ENCODE measurements at places on chromosomes 6 and 20.

GRCh38 chr20:33071198-33071597, 8.2 kb upstream of the BPIFB4 start:
- no peak for DNase-seq

DNA sequence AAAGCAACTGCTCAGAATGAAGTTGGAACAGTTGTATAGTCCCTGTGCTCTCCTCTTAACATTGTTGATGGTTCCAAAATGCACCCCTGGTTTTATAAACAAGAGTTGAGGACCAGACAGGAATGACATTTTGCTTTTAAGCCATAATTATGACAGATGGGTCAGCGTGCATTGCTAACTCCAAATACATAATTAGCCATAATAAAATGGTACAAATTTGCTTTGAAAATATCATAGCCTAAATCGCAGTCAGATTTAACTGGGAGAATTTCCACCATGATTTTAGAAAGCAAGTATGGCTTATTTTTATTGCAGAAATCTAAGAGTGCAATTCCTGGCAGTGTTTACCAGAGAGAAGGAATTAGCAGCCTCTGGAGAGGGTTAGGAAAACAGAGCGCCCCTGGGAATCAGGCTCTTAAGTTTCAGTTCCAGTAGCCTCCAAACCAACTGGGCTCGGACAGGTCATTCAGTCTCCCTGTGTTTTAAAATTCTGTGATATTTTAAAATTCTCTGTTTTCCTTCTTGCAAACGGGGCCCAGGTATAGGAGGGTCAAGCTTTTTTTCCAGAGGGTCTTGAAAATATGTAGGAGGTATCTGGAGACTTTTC, 302.3 kb downstream of the TBC1D7 start:
- DNase-seq = no peak

- no peak for DNase-seq
These were observed 235.2 kb downstream of the LRFN2 start for GRCh38 chr6:40352006-40352405.

GRCh38 chr20:37238935-37239451, 22.6 kb downstream of the GHRH start:
- no peak for DNase-seq

GRCh38 chr6:108165714-108166663, at the start of gene NR2E1:
NR2E1 (plus strand) TSS chr6:108166022; CDS start chr6:108166766, 744 bp downstream.
- DNase-seq = no peak

DNA sequence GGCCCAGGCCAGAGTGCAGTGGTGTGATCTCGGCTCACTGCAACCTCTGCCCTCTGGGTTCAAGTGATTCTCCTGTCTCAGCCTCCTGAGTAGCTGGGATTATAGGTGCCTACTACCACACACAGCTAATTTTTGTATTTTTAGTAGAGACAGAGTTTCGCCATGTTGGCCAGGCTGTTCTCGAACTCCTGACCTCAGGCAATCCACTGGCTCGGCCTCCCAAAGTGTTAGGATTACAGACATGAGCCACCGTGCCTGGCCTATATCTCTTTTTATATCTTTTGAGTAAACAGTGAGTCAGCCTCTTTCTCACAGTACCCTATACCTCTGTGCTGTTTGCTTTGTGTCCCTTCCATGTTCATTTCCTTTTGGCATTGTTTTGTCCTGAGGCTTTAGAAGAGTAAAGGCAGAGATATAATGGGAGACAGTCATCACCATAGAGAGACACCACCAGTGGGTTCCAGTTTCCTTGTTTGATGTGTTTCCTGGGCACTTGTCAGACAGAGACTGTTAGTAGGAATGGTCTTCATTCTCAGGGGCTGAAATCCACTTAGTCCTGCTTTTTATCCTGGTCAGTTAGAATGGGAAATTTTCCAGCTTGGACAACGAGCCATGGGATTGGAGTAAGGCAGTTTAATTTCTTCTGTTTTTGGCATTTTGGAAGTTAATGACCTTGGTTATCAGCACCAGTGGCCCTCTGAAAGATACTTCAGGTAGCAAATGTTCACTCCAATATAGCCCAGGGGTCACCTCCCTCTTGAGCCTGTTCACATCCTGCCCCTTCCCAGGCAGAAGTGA, 32.2 kb upstream of the ASXL1 start:
- no peak for DNase-seq

DNA sequence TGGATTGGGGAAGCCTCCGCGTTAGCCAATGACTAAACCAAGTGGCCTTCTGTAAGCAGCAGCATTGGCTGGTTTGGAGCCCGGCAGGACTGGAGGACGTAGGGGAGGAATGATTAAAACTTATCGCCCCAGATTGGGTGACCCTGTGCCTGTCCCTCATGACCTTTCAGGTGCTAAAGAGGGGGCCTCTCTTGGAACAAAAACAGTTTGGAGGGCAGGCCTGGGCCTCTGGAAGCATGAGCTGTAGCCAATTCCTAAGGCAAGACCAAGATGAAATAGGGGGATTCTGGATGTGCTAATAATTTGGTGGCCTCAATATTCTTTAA, 1.4 kb downstream of the GMPR start:
- DNase-seq = no peak

- no peak for DNase-seq
These were observed 56.4 kb upstream of the VSTM2L start for GRCh38 chr20:37846573-37846972.

- no peak for DNase-seq
These were observed 125.4 kb downstream of the PXDC1 start for GRCh38 chr6:3625980-3626563.

DNA sequence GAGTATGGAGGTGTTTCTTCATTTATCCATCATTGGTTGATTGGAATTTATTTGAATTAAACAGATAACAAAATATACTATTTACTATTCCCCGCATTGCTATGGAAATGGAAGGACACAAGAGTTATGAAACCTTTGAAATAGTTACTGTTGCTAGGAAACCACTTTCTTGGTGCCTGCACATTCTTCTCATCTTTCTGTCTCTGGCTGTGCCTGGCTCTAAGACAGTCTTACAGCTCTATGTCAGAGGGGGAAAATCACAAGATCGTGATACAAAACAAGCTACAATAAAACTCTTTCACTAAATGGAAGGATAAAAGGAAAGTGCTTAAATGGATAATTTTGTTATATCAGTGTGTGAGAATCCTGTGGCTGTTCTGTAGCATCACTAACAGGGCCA, 453.0 kb downstream of the LMBRD1 start:
- no peak for DNase-seq

DNA sequence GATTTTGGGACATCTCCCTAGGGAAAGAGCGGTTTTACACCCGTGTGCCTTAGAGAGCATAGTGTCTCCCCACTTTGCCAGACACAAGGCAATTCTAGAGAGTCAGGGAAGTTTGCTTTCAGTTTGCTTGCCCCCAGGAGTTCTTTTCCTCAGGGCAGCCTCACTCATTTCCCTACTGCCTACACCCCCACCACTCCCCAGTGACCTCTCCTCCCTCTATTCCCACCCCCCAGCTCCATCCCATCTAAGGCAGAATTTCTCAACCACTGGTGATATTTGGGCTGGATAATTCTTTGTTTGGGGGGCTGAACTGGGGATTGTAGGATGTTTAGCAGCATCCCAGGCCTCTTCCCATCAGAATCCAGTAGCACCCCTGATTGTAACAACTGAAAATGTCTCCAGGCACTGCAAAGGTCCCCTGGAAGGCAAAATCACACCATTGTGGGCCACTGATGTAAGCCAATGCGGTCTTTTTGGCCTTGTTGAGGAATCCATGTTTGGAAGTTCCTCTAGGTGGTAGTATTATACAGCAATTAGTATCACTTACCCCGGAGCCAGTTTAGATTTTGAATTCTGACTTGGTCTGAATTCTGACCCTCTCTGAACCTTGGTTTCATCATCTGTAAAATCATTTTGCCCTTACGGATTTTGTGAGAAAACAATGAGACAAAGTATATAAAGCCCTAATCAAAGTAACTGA, 1.3 kb downstream of the EPPIN start:
- DNase-seq = no peak

GRCh38 chr6:33585403-33586107, 5.5 kb upstream of the BAK1 start:
- peak; percentile 92 for DNase-seq

GRCh38 chr20:25136643-25137559, 55.0 kb upstream of the VSX1 start:
- DNase-seq = no peak

DNA sequence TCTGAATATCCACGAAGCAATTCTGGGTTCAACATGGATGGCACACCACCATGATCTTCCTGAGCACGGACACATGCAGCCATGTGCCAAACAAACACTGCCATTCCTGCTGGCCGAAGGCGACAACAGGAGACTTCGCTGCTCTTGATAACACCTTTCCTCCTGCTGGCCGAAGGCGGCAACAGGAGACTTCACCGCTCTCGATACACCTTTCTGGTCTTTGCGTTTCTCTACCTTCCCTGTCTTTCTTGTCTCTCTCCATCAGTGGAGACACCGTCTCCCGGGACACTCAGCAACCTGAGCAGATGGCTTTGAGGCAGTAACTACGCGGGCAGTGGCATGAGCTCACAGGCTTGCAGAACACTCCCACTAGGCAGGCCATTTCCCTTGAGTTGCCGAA, 54.9 kb upstream of the MPC1 start:
- DNase-seq = no peak

GRCh38 chr20:50575865-50576720, 65.9 kb downstream of the PTPN1 start:
- DNase-seq = peak; percentile 69

GRCh38 chr6:4585682-4586468, 190.3 kb upstream of the CDYL start:
- no peak for DNase-seq

DNA sequence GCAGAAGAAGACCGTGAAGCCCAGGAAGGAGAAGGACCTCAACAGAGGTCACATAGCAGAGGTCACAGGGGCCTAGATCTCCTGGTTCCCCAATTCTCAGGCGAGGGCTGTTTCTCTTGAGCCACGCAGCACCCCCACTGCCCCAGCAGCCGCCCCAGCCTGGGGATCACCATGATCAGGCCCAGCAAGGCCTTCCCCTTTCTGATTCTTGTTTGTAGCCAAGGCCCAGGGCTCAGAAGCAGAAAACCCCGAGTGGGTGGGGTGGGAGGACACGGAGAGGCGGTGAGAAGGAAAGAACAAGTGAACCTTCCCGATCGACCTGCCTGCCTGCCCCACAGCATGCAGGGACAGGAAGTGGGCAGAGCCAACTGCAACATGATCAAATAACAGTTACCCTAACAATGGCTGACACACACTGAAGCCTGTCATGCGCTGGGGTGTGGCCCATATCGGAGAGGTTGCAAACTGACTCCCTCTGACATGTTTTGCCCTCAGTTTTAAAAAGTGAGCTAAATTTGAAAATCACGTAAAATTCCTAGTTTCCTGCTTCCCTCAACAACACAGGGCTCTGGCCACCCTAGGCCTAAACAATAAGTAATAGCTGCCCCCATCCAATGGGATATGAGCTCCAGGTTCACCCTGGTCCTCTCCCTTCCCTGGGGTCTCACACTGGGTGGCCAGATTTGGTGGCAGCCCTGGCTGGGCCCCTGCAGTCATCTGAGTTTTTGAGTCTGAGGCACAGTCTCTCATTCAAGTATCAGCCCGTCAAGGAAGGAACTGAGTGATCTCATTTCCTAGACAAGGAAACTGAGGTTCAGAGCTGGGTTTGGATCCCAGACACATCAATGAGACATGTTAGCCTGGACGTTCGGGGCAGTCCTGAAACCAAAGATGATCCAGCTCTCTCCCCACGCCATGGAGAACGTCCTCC, 6.5 kb downstream of the PEDS1 start:
- peak; percentile 87 for DNase-seq

All from CD4-positive, alpha-beta T cell treated with Interleukin-10 for 1 hour (primary cell).